Natural killer cell (primary cell): ENCODE measurements at places on chromosomes 2 and 18. TPM values are rescaled to one million over a fixed set of nuclear protein-coding genes. Genes with fewer than 3 reads are reported as not detected.

The RAPH1 gene
- total RNA-seq: 0.34 TPM

The HTR2B gene
- not detected for total RNA-seq

The STEAP3 gene
- 2.5 TPM for total RNA-seq

The NIF3L1 gene
- 9.6 TPM for total RNA-seq

The B3GNT7 gene
- total RNA-seq: 87.5 TPM

The CMPK2 gene
- total RNA-seq: 5.8 TPM

The IL36RN gene
- not detected for total RNA-seq

The CASP8 gene
- 218 TPM for total RNA-seq

GRCh38 chr2:156320486-156321098 lies 11.9 kb downstream of the NR4A2 start:
- no peak for DNase-seq
- no peak overlapping the region for H3K27ac ChIP-seq
- H3K4me1 ChIP-seq: peaks cover 36% of the 10 kb centered on the region
- peaks cover 33% of the 10 kb centered on the region for H3K27me3 ChIP-seq

GRCh38 chr2:133948610-133949290 lies 305.1 kb upstream of the MGAT5 start:
- H3K36me3 ChIP-seq: no peaks in the 10 kb centered on the region
- no peak overlapping the region for H3K4me3 ChIP-seq
- no peaks in the 10 kb centered on the region for H3K27me3 ChIP-seq

GRCh38 chr2:197254776-197255530 lies 55.6 kb downstream of the ANKRD44 start:
- H3K27ac ChIP-seq: peak overlapping the region; percentile 93
- peaks cover 53% of the 10 kb centered on the region for H3K4me1 ChIP-seq
- H3K27me3 ChIP-seq: no peaks in the 10 kb centered on the region
- DNase-seq: peak; percentile 30

DNA sequence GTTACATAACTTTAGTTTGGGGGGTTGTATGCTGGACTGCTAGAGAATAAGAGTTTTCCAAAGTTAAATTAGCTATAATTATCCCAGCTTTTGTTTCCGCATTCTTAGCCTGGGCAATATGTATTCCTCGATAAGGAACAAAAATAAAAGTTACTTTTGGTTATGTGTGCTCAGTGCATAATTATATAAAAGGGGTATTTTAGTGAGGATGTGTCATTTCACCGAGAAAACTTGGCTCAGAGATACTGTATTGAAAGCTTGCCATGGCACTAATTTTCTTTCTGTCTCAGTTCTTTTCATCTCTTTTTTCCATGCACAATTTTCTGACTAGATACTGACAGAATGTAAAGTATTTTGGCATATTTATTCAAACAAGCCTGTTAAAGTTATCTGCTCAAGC lies 28.2 kb downstream of the ARHGAP15 start:
- H3K4me1 ChIP-seq: peaks cover 5% of the 10 kb centered on the region
- no peak overlapping the region for H3K4me3 ChIP-seq
- peaks cover 21% of the 10 kb centered on the region for H3K36me3 ChIP-seq
- no peak overlapping the region for H3K27ac ChIP-seq
- no peaks in the 10 kb centered on the region for H3K27me3 ChIP-seq

DNA sequence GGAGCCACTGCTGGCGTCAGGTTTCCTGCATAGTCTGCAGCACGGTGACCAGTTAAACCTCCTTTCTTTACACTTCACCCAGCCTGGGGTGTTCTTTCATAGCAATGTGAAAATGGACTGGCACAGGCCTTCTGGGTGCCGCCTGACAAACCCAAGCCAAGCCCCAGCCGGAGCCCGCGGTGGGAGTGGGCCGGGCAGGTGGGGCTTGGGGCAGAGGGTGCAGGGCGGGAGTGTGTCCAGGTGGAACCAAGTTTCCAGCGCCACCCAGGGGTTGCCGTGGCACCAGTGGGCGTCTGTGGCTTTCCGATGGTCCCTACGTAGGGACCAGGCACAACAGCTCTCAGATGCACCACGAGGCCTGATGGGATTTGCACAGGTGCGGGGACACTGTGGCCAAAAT lies 75.8 kb downstream of the RTP5 start:
- H3K27me3 ChIP-seq: no peaks in the 10 kb centered on the region
- H3K27ac ChIP-seq: no peak overlapping the region
- no peaks in the 10 kb centered on the region for H3K36me3 ChIP-seq

DNA sequence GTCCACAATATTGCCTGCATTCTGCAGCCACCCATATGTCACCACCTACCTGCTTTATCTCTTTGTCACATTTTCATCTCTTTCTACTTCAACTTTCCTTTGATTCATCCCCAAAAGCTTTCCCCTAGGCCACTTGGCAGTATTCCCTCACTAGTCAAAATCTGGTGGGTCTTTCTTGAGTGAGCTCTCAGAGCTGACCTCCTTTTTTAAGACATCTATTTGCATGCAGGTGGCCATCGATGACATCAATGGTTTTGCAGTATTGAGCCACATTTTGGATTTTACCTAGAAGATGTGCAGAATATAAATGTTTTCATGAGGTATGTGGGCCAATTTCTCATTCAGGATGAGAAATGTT lies 133.4 kb upstream of the REG3A start:
- H3K4me1 ChIP-seq: no peaks in the 10 kb centered on the region
- no peaks in the 10 kb centered on the region for H3K27me3 ChIP-seq
- H3K27ac ChIP-seq: no peak overlapping the region
- no peaks in the 10 kb centered on the region for H3K36me3 ChIP-seq
- no peak overlapping the region for H3K4me3 ChIP-seq

DNA sequence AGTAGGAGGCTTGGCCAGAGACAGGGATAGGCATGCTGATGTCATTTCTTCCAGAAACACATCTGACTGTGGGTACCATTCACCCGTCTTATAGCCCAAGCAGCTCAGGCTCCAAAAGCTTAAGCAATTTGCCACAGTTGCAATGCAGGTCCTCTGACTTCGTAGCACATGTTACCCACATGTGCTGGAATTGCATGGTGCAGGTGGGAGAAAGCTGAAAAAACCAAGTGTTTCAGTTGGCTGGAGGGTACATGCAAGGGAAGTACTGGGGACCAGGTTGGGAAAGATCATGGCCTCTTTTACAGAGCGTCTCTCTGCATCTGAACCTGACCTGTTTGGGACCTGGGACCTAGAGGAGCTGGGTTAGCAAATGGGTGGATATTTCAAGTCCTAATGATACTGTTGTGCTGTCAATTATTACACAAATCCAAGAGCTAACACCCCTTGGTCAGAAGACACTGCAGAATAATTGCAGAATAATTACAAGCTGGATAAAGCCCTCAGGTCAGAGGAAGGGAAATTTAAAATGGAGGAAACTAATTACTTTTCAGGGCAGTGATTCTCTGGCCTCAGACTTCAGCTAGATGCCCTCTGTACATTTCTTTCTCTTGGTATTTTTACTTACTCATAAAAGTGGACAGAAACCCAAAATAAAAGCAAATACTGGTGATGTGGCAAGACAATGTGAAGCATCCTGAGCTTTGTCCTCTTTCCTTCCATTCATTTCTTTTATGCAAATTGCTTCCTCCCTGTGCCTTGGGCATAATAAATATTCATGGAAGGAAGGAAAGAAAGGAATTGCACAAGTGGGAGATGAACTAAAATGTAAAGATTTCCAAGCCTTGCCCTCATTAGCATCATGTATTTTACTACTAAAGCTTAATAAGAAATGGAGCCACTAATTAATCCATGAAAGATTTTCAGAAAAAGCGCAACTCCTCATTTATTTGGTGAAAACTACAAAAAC lies 45.6 kb upstream of the TTC39C start:
- H3K4me3 ChIP-seq: no peak overlapping the region
- peaks cover 52% of the 10 kb centered on the region for H3K4me1 ChIP-seq
- H3K27ac ChIP-seq: no peak overlapping the region
- no peaks in the 10 kb centered on the region for H3K27me3 ChIP-seq

DNA sequence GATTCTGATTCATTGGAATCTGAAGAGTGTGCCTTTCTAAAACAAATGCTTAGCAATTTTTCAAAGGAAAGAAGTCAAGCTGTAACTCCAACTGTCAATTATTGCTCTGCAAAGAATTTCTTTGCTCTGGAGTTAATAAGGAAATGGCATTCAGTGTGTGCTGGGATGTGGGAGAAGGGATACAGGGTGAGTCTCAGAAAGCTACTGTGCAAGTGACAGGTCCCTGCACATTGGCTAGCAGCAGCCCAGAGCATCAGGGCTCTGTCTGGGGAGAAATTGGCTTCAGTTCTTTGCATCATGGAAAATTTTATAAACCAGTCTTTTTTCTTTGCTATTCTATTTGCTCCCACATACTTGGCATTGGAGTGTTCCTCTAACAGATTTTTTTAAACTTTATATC lies 1.1 kb upstream of the SYT4 start:
- no peaks in the 10 kb centered on the region for H3K27me3 ChIP-seq
- H3K27ac ChIP-seq: no peak overlapping the region
- no peak overlapping the region for H3K4me3 ChIP-seq
- no peak for DNase-seq
- no peaks in the 10 kb centered on the region for H3K36me3 ChIP-seq
- H3K4me1 ChIP-seq: no peaks in the 10 kb centered on the region

DNA sequence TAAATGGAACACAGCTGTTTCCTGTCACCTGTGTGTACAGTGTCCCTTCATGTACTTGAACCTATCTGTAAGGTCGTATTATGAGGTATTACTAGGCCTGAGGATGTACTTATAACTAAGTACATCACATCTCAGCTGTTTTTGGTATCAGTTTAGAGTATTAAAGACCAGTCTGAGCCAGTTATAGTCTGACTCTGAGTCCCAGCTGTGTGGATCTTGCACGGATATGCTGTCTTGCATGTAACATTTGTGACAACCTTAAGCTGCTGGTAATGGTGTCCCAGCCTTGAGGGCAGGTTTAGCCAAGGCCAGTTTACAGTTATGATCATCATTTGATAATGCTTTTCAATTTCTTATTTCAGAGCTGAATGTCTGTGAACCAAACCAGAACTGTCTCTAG lies 496.3 kb downstream of the SLC4A3 start:
- no peaks in the 10 kb centered on the region for H3K4me1 ChIP-seq
- no peaks in the 10 kb centered on the region for H3K36me3 ChIP-seq
- H3K27me3 ChIP-seq: no peaks in the 10 kb centered on the region
- H3K4me3 ChIP-seq: no peak overlapping the region

DNA sequence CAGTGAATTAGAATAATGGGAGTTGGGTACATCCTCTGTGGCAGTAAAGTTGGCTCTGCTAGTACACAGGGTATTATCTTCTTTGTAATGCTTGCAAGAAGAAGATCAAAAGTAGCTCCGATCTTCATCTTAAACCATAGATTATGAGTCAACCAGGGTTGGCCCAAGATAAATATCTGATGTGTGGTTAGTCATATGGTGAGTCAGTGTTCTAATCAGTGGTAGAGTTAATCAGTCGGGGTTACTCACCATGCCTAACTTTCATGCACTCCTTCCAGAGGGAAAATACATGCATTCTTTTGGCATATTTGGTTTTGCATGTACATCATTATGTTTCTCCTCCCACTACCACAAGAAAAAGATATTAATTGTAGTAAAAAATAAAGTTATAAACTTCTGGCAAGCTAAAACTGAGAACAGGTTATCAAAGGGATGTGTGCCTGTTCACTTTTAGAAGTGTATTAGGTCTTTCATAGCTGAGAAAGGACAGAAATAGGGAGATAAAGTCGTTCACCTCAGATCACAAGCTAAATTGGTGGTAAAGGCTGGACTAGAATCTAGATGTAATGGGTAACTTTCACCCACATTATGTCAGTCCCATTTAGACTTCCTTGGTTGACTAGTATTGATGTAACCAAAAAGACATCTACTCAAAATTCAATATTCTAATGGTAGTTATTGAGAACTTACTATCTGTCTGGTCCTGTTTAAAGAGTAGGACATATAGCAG lies 684.4 kb downstream of the IRS1 start:
- H3K4me3 ChIP-seq: no peak overlapping the region
- H3K27me3 ChIP-seq: no peaks in the 10 kb centered on the region
- no peak overlapping the region for H3K27ac ChIP-seq
- no peaks in the 10 kb centered on the region for H3K36me3 ChIP-seq

DNA sequence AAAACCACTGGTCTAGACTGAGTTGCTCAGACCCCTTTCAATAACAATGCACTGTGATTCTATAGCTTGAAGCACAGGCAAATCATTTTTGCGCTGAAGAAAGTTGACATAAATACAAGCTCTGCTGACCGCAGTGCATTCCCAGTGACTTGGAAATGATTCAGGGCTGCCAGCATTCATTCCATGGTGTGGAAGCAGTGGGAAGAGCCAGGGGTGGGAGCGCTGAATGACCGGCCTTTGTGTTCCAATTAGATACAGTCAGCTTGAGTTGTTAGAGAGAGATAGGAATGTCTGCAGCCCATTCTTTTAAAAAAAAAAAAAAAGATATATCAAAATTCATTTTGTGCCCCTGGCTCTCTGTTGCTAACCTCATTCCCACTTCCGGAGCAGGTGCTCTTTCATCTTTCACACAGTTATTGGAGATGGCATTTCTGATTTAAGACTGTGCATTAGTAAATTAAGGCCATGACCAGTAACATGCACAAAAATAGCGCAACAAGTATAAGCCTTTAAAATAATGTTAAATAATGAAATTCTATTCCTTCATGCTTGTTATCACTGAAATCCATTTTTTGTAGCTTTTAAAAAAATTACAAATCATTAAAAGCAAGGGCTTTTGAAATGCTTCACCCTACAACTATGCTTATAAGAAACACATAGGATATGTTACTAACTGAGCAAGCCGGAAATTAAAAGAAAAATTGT lies 59.4 kb upstream of the CTLA4 start:
- no peak overlapping the region for H3K4me3 ChIP-seq
- H3K36me3 ChIP-seq: no peaks in the 10 kb centered on the region
- DNase-seq: no peak
- H3K27ac ChIP-seq: no peak overlapping the region
- H3K27me3 ChIP-seq: no peaks in the 10 kb centered on the region

DNA sequence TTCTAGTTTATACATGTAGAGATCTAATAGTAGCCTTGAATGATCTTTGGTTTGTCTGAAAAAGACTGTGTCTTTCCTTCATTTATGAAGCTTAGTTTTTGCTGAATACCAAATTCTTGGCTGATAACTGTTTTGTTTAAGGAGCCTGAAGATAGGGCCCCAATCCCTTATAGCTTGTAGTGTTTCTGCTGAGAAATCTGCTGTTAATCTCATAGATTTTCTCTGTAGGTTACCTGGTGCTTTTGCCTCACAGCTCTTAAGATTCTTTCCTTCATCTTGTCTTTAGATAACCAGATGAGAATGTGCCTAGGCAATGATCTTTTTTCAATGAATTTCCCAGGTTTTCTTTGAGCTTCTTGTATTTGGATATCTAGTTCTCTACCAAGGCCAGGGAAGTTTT lies 562.1 kb downstream of the XIRP2 start:
- H3K27me3 ChIP-seq: no peaks in the 10 kb centered on the region
- no peak for DNase-seq
- no peak overlapping the region for H3K4me3 ChIP-seq
- H3K36me3 ChIP-seq: no peaks in the 10 kb centered on the region
